ENCODE measurements at places on chromosomes 2 and 18.

DNA sequence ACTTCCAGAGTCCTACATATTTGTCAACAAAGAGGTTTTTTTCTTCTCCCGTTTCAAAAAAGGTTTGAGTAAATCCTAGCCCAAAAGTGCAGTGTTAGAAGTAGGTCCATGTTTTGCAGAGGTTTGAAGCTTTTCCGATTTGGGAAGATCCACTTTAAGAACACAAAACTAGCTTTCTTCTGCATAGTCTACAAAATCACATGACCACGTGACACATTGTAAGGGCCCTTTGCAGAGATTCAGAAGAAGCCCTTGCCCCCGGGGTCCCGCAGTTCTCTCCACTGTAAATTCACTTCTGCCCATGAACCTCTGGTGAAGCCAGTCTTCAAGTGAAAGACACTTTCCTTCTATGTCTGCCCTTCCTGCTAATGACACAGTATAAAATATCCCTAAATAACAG lies 49.4 kb downstream of the PAX3 start:
- DNase-seq = no peak

DNA sequence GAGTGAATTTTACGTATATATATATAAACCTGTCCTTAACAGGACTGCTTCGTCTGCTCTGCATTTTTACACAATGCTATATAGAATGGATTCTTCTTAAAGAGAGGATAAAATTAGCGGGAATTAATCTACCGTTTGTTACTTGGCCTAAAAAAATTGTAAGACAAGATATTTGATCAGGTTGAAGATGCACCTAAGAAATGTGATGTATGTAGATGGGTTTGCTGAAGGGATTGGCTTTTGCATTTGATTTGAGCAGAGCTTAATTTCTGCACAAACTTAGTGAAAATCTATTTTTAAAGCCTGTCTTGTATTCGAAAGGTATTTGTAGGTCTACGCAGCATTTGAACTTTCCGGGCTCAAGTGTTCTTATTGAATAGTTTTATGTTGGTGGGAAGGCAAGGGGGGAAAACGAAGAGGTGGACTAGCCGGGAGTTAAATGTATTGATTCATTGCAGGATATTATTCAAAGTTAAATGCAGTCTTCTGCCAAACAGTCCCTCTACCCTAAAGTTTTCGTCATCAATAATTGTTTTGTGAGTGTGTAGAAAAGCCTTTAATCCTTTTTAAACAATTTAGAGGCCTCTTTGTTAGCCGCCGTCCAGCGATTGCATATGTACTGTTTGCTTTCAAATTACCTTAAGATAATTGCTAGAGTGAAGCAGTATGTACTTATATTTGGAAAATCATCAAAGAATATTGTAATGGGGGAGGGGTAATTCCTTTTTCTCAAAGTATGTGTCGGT lies 1.2 kb downstream of the PPP1CB start:
- no peak for DNase-seq

DNA sequence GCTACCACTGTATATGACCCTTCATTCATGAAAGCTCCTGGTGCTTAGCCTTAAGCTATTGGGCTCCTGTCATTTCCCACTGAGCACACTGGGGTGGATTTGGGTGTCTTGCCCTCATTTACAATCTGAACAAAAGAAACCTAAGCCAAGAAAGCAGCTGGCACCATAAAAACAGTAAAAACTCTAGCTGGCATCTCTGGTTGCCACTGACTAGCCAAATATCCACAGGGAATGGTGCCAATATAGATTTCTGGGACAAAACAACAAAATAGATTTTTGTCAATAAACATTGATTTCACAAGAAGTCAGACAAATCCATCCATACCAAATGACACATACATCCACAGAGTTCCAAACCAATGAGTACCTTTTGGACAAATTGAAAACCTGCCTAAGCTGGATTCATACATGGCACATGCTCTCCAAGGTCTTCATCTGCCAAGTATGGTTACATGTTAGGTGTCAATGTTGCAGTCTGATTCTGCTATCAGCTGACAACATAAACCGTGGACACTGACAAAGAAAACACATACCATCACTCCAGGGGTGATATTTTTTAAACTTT lies 1081.5 kb upstream of the ZEB2 start:
- no peak for DNase-seq

GRCh38 chr2:200172944-200173581 lies 133.4 kb upstream of the SPATS2L start:
- DNase-seq = no peak

- DNase-seq = no peak
Observed at GRCh38 chr2:63432373-63432772, 155.9 kb downstream of the WDPCP start.

DNA sequence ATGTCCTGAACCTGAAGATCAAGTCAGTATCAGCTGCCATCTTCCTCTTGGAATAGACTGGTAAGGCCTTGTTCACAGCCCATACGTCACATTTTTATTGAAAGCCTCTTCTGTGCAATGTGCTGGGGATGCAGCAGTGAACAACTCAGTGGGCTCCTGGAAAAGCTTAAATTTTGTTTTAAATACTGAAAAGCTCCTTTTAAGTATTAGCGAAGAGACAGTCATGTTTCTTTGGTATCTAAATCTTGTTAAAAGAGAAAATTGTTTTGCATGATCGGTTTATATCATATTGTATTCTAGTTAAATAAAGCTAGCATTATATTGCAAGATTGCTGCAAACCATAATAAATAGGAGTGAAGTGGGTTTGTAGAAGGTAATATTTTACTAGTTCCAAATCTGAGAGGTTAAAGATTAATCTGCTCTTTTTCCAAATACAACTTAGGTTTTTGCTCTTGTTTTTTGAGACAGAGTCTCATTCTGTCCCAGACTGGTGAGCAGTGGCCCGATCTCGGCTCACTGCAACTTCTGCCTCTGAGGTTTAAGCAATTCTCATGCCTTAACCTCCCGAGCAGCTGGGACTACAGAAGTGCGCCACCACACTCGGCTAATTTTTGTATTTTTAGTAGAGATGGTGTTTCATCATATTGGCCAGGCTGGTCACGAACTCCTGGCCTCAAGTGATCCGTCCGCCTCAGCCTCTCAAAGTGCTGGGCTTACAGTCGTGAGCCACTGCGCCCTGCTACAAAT lies 1.6 kb upstream of the RMDN2 start:
- no peak for DNase-seq

- DNase-seq = no peak
Observed at GRCh38 chr18:75207310-75208154, 1.4 kb downstream of the PTGR3 start.

- no peak for DNase-seq
Observed at GRCh38 chr2:102061962-102062795, 70.4 kb downstream of the IL1R2 start.

DNA sequence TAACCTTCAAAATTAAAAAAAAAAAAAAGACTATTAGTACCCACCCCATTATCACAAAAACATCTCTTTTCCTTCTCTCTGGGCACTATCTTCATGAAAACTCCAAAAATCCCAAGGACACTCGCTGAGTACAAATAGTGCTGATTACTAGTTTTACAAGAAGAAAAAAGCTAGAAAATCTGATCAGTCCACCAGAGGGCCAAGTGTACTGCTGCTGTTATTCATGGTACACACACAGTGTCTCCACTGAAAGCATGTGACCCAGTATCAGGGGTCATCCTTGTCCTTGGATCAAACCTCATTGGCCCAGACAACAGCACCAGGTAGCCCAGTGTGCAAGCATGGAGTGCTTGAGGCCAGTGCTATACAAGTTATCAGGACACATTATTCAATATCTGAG lies 382.7 kb upstream of the KLHL29 start:
- DNase-seq = no peak

- no peak for DNase-seq
Observed at GRCh38 chr2:173979751-173980351, 14.7 kb upstream of the SP3 start.

DNA sequence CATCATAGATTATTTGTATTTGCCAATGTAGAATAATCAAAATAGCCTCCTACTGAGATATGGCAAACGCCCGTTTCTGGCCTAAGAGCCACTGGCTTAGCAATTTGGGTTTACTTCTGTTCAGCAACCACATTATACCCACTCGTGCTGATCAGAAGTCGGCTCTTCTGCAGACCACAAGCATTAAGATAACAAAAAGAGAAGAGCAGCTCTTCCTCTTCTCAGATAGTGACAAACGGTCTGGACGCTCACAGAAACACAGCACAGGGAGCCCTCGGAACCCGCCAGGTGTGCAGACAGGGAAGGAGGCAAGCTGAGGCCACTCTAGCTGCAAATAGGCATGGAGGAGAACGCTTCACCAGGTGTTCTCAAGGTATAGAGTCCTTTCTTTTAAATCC lies 164.0 kb downstream of the HDAC4 start:
- no peak for DNase-seq

DNA sequence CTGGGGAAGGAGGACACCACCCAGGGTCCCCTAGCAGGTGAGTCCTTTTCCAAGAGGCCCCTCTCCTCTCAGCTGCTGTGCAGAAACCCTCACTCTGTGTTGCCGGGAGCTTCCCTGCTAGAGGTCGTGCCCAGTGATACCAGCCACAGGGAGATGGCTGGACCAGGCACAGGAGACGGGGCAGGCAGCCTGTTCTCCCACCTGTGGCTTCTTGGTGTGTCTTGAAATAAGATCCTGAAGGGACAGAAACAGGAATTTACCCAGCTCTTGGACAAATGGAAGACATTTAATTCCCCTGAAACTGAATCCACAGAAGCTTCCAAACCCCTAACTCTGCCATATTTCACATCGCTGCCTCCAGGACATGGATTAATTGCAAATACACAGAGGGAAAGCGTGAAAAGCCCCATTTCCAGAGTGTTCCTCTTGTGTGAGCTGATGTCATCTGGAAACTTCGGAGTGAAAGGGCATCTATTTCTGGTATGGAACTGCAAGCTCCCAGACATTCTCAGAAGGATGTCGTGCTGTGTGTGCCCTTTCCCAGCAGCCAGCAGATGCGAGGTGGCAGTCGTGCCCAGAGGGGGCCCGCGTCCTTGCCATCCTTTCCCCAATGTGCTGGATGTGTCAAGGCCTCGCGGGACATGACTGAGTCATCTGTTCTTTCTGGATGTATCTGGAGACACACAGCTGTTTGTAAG lies 177.7 kb downstream of the SEPTIN10 start:
- no peak for DNase-seq

DNA sequence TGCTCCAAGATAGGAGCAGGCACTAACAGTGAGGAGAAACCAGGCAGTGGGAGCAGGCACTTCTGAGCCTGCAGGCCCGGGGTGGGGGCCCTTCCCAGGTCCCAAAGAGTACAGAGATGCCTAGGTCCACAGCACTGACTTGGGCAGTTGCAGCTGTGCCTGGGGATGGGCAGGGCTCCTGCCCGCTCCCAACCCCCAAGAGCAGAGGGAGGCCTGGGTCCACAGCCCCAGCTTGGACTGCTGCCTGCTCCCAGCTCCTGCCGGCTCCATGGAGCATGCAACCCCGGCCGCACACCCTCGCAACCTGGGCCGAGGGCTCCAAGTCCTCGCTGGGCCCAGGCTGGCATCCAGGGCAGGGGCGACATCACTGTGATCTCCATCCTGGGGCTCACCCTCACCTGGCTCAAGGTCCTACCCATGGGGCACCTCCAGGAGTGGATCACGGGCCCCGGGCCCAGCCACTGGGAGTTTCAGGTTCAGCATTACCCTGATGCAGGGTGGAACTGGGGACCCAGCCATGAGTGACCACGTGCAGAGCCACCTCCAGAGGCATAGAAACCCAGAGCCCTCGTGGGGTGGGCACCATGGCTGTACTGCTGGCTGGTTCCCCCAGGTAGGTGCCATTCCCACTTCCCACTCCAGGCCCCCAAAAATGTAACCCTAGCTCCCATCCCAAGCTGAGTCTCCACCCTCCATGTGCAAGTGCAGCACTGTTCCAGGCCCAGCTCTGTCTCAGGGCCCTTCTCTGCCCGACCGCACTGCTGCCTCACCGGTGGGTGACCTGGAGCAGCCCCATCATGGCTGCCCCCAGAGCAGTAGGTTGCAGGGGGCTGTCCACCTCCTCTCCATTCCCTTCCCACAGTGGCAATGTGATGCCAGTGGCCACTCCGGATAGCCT lies 325.6 kb downstream of the NR4A2 start:
- DNase-seq = no peak

DNA sequence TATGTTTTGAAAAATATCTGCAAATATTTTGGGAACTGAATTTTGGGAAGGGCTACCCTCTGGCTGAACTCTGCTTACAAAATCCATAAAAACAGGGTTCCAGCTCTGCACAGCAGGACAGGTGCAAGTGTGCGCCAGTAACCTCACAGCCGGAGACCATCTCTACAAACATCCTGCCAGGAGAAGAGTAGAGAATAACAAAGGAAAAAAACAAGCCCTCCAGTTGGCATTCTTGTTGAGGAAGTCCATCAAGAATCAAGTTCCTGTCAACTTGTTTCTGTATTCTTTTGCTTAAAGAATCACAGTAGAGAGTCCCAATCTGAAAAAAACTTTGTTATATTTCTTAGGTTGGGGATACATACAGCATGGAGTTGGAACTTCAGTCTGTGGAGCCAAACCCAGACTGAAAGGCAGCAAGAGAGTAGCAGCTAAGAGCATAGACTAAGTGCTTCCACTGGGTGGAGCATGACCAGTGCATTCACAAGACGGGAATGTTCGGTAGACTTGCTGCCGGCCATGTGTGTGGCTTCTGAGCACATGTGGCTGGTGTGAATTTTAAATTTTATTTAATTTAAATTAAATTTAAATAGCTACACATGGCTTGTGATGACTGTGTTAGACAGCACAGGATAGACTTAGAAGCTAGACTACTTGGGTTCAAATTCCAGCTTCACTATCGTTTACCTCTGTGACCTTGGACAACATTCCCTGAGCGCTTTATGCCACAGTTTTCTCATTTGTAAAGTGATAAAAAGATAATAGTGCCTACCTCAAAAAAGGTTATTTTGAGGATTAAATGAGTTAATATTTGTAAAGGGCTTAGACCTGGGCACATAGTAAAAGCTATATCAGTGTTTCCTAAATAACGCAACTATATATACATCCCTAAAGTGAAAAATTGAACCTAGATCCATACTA lies 41.9 kb downstream of the SPTBN1 start:
- DNase-seq = no peak

DNA sequence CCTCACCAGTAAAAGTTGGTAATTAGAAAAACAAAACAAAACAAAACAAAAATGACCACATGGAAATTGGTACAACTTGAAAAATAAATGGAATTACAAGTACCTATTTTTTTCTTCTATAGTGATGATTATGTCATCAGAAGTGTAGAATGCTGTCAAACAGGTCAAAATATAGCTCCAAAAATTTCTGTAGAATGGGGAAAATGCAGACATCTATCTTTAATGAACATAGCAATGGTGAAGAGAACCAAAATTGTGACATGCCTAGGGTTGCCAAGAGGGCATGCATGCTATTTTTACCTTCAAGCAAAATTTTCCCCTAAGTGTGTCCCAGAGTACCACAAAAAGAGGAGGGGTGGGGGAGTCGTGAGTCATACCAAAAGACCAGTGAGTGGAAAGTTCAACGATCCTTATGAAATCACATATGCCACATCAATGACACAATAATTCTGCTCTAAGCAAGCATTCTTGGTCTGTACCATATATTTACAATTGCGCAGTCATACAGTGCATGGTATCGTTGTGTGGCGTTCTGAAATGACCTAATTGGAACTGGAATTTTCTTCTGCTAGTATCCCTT lies 1436.4 kb downstream of the SUCLG1 start:
- DNase-seq = no peak

GRCh38 chr2:175036582-175037018 lies 31.4 kb upstream of the CHN1 start:
- peak; percentile 22 for DNase-seq

All from naive thymus-derived CD4-positive, alpha-beta T cell (primary cell).